Daoy (cell line): ENCODE measurements at places on chromosomes 16 and 17.
A peak's percentile ranks its signal among the peaks of the same experiment; 100 is the strongest.

GRCh38 chr16:82900559-82900958 is 273.8 kb downstream of the CDH13 start:
- no peak for DNase-seq

- DNase-seq, result no peak
These were observed 71.1 kb downstream of the RPGRIP1L start for GRCh38 chr16:53632526-53632925.

- DNase-seq, result peak; percentile 89
These were observed 63.6 kb downstream of the SMG6 start for GRCh38 chr17:2239882-2240430.

- DNase-seq, result no peak
These were observed 30.1 kb upstream of the PMFBP1 start for GRCh38 chr16:72202014-72202413.

- DNase-seq, result no peak
These were observed 16.2 kb downstream of the BMERB1 start for GRCh38 chr16:15450624-15451023.

DNA sequence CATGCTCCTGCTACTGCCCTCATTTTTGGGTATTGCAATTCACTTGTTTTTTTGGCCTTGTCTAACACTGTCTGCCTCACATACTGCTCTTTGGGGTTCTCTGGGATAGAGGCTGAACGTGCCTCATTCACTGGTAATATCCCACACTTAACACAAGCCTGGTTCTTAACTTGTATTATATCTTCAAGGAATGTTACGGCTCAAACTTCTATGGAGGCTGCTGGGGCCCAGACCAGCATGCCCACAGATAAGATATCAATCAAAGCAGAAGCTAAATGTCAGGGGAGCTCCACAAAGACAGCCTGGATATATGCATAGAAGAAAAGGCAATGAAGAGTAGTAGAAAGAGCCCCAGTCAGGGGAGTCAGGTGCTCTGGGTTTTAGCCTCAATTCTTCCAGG is 103.5 kb downstream of the WSCD1 start:
- DNase-seq, result no peak

DNA sequence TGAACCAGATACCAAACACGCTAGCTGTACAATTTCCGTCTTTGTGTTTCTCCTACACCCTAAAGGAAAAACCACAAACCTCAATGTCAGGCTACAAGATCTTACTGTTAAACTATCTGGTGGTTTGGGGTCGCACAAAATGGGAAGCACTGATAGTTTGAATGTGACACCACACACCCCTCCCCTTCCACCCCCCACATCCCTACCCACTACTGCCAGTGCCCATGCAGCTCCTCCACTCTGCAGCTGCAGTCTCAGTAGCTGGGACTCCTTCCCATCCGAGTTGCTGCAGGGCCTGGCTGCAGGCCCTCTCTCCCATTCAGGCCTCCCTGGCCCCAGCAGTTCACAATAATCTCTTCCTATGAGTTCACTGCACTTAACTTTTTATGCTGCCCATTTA is 18.4 kb downstream of the TRAP1 start:
- DNase-seq, result no peak

- DNase-seq, result peak; percentile 43
These were observed 143.4 kb upstream of the HS3ST2 start for GRCh38 chr16:22670551-22671041.

- peak; percentile 70 for DNase-seq
These were observed 5.9 kb downstream of the CTF1 start for GRCh38 chr16:30902029-30902972.

GRCh38 chr16:57679016-57679415 is 10.9 kb downstream of the ADGRG3 start:
- no peak for DNase-seq

DNA sequence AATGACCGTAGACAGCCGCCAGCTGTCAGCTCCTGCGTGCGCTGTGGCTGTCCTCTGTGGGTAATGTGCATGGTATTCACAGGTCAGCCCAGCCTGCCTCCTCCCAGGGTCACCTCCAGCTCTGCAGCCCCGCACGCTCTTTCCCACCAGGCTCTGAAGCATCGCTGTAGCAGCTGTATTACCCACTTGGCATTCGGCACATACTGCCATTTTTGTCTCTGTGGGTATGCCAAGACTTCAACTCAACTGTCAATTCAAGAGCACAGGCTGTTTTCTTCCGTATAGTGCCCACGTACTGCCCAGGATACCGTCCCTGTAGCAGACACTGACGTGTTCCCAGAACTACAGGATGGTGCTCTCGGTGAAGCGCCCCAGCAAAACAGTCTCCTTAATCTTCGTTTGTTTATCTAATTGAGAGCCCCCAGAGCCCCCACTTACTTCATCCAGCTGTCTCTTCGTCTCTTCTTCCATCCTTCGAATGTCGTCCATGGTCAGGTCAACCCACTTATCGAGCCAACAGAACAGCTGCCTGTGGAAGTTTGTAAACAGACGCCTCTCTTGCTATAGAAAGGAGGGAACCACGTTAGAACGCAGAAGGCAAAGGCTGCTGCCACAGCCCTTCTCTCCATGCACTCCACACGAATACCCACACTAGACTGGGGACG is 17.4 kb upstream of the INPP5K start:
- DNase-seq, result no peak

DNA sequence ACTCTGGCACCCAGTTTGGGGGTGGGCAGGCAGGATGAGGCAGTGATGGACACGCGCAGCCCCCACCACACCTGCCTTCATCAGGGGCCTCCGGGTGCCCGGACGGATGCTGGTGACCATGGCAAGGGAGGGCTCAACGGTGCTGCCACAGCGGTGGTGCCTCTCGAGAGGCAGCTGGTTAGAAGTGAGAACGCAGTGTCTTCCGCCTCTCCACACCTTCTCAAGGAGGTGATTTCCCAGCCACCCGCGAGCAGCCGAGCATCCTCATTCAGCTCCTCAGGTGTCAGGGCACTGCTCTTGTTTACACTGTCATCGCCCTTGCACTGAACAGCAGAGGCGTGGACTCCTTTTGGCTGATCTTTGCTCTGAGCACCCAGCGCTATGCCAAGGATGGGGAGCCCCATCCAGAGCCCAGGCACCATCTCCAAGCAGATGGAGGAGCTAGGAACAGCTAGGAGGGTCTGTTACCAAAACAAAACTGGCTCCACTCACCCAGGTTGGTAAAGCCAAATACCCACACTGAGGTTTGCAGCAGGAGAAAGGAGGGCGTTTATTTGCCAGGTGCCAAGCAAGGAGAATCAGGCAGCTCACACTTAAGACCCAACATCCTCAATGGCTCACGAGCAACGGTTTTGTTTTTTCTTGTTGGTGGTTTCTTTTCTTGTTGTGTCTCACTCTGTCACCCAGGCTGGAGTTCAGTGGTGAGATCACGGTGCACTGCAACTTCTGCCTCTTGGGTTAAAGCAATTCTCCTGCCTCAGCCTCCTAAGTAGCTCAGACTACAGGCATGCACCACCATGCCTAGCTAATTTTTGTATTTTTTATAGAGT is 174.3 kb upstream of the TNRC6C start:
- DNase-seq, result no peak

DNA sequence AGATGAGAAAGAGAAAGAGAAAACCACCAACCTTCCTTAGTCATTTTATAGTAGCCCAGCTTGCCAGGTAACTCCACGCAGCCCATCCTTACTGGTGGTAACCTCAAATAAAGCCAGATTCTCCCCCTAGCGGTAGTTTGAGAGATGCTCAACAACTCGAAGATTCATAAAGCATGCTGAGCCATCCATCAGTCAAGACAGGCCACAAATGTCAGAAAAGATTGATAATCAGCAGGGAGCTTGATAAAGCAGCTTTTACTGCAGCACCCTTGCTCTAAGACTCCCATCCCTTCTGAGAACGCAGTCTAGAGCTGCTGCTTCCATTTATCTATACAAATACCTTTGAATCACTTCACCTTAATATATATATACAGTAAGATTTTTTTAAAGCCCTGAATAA is 451.5 kb upstream of the HSBP1 start:
- peak; percentile 51 for DNase-seq

DNA sequence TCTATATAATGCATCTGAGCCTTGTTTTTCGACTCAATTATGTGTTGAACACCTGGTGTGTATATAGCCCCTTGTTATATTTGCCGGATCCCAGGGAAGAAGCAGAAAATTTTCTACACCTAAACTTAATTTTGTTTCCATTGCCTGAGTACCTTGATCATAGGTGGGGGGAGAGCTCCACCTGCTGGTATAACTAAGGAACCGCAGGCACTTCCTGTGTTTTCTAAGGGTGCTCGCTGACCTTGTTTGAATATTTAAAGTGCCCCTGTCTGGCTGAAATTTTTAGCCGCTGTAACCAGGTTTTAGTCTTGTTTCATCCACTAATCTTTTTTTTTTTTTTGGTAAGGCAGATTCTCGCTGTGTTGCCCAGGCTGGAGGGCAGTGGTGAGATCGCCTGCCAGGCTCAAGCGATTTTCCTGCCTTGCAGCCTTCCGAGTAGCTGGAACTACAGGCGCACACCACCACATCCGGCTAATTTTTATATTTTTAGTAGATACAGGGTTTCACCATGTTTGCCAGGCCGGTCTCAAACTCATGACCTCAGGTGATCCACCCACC is 6.5 kb upstream of the NUBP1 start:
- peak; percentile 62 for DNase-seq

GRCh38 chr17:82754297-82755208 is 2.7 kb downstream of the TBCD start:
- no peak for DNase-seq

DNA sequence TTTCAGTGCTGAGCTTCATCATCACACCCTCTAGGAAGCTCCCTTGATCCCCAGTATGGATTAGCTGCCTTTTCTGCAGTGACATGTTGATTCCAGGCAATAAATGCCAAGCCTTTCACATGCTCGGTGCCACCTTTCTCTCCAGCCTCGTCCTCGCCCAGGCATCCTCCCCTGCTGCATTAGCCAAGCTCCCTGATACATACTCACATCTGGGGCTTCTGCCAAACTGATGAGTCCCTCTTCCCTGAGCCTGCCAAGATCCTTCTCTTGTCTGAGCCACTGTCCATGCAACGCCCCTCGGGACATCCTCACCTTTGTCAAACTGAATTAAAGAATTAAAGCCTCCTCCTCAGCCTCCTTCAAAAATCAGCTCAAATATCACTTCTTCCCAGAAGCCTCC is 538.5 kb upstream of the CDH11 start:
- no peak for DNase-seq

DNA sequence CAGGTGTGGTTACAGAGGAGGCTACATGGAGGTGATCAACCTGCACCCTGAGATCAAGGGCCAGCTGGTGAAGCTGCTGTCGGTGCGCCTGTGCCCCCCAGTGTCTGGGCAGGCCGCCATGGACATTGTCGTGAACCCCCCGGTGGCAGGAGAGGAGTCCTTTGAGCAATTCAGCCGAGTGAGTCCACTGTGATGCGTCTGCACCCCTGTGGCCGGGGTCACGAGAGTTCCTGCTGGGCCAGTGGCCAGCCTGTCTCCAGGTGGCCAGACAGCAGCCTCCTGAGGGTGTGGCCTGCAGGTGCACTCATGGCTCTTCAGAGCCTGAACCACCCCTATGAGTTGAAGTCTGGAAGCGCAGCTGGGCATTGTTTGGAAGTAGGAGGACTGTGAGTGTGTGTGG is 38.1 kb downstream of the GPT2 start:
- DNase-seq, result no peak

- no peak for DNase-seq
These were observed 7.8 kb downstream of the LGALS3BP start for GRCh38 chr17:78971756-78972506.

DNA sequence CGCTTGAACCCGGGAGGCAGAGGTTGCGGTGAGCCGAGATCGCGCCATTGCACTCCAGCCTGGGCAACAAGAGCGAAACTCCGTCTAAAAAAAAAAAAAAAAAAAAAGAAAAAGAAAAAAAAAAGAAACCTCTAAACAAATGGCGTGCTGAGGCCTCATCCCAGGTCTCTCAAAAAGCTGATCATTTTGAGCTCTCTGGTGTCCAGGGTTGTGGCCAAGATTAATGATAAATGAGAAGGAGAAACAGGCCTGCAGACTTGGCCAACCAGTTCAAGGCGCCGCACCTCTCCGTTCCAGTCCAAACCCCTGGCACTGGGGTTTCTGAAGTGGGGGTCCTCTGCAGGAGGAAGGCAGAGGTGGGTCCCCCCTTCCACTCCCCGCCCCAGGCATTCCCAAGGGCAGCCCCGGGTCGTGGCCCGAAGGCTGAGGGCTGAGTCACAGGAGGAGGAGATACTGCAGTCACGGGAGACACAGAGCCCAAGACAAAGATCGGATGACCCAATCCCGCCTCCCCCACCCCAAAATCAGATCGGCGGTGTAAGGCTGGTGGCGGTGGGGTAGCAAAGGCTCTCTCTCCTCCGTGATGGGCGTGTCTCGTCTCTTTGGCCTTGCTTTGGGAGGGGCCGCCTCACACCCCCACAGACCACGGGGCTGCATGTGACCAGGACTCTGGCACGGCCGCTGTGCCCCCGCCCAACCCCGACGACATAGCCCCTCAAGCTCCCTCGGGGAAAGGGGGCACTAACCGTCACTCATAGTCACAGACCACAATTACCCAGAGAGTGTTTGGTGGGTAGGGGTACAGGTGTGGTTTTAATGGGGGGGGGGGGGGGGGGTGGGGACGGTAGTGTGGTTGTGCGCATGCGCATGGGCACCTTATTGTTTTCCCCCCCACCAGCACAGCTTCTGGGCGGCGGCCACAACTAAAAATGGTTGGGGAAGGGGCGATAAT is 1.1 kb downstream of the VAT1 start:
- DNase-seq, result peak; percentile 72

- DNase-seq, result peak; percentile 93
These were observed 38.5 kb upstream of the MYOCD start for GRCh38 chr17:12627177-12627629.

DNA sequence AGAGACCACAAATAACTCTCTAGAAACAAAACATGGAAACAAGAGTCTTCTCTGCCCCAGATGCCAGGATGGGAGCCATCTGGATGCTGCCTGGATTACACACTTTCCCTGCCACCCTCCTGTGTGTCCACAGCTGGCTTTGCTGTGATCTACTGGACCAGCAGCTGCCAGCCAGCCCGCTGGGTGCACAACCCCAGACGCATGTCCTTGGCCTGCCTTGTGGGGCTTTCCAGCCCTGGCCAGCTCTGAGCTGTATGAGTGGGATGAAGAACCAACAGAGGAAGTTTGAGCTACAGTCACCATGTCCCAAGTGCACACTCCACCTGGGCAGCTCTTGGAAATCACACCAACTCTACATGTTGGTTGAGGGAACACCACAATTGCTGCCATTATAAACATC is 57.0 kb upstream of the TNRC6C start:
- DNase-seq, result no peak

DNA sequence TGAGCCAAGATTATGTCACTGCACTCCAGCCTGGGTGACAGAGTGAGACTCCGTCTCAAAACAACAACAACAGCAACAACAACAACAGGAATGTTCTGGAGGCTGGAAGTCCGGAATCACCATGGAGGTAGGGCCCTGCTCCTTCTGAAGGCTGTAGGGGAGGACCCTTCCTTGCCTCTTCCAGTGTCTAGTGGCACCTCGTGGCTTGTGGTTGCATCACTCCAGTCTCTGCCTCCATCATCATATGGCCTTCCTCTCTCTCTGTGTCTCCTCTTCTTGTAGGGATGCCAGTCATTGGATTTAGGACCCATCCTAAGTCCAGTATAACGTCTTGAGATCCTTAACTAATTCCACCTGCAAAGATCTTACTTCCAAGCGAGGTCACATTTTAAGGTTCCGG is 14.0 kb downstream of the NAGPA start:
- DNase-seq, result no peak
